Fibroblast of skin of abdomen (primary cell): ENCODE measurements at places on chromosomes 5 and 9.

DNA sequence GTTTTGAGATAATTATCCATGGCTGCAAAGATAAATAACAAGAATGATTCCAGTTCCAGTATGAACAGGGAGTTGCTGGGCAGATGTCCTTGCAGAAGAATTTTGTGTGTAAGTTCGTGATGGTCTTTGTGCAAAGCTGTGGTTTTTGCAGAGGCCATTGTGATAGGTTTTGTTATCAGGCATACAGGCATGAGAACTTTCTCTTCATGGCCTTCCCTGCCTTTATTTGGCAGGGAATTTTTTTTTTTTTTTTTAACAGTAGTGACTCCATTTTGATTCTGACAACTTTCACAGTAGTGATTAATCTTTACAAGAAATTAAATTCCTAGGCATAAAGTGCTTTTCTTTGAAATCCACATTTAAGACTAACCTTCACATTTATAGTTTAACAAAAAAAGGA, 1999.5 kb upstream of the CDH6 start:
- DNase-seq: no peak

- DNase-seq: peak; percentile 79
These were observed 7.5 kb downstream of the N4BP3 start for GRCh38 chr5:178120607-178121357.

DNA sequence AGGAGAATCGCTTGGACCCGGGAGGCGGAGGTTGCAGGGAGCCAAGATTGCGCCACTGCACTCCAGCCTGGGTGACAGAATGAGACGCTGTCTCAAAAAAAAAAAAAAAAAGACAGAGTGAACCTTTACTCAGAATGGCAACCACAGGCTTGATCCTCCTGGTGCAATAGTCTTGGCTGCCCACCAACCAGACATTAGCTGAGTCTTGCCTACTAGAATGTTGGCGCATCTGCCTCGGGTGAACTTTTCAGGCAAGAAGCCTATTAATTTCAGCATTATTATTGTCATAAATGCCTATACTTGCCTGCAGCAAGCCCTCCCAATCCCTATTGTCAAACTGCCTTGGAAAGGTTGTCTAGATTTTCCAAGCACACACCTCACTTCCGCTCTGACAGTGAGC, 4.2 kb downstream of the SERINC5 start:
- no peak for DNase-seq

DNA sequence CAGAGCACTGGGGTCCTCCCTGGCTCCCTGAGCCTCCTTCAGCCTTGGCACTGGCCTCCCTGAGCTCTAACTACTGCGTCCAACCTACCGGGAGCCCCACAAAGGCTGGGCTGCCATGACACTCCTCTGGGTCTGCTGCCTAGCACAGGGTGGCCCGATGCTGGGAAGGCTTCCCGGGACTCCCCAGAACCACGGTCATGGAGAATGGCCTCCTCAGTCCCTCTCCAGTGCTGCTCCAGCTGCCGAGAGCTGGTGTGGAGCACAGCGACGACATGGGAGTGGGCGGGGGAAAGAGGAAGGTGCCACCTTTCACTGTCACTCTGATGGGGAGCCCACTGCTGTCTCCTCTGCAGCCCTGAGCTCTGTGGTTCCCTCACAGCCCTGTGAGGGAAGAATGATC, 61.5 kb upstream of the RNF130 start:
- DNase-seq: no peak

- peak; percentile 76 for DNase-seq
These were observed 59.3 kb downstream of the SLC22A5 start for GRCh38 chr5:132428484-132429462.

DNA sequence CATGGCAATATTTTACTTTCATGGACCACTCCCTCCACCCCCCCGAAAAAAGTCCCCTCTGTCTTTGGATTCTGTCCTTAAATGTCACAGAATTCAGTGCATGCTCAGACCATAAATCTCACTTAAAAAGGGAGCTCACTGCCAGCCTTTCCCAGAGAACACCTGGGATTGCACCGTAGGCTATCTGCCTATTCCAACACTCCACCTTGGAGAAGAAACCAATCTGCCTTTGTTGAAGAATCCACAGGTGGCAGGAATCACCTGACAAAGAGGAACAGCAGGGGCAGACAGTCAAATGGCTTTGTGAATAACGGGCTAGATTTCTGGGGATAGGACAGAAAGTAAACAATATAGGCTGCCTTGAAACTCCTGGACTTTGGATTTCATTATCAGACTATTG, 306.7 kb upstream of the BRINP1 start:
- DNase-seq: no peak

DNA sequence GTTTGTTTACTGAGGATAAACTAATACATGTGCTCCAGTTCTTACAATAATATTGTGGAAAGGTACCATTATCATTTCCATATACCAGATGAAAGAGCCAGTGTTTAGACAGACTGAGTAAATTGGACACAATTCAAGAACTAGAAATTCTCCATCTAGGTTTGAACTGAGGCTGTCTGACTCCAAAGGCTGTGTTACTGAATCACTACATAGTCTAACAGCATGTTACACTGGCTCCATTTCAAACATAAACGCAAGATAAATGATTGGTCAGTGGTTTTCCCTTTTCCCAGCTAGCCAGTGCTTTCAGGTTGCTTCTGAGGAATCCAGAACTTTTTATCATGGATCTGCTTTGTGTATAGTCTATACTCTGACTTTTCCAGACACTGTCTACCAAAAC, 8.1 kb downstream of the SPDL1 start:
- peak; percentile 53 for DNase-seq

GRCh38 chr9:19976226-19976625, 187.4 kb upstream of the SLC24A2 start:
- no peak for DNase-seq

- DNase-seq: no peak
These were observed 140.6 kb upstream of the ZNF366 start for GRCh38 chr5:72647806-72648205.

- peak; percentile 85 for DNase-seq
These were observed 38.0 kb upstream of the OSMR start for GRCh38 chr5:38807570-38808483.

DNA sequence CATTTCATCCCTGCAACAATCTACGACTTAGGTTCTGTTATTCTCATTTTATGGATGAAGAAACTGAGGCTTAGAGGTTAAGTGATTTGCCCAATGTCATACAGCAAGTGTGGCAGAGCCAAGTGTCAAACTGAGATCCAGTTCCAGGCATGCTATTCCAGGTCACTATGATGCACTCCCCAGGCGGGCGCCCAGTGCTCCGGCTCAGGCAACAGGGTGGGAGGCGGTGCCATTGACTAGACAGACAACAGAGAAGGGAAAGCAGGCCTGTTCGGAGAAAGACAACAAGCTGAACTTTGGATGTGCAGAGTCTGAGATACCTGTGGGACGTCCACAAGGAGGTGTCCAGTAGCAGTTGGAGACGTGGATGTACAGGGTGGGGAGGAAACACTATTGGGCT, 10.8 kb upstream of the DDX41 start:
- no peak for DNase-seq

GRCh38 chr5:2627867-2628266, 123.6 kb downstream of the IRX2 start:
- no peak for DNase-seq

DNA sequence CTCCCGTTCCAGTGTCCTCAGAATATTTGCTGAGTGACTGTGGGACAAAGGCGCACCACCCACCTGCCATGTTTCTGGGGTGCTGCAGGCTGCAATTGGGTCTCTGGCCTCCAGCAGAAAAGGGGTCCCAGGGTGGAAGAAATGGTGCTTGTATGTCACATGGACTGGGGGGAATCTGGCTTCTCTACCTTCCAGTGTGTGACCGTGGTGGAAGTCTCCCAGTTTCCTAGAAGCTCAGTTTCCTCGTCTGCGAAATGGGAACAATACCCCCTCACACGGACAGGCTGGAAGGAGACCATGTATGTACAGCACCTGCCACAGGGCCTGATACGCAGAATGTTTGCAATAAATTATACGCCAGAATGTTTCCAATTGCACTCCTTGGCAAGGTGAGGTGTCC, 23.8 kb downstream of the CPLX2 start:
- DNase-seq: no peak

DNA sequence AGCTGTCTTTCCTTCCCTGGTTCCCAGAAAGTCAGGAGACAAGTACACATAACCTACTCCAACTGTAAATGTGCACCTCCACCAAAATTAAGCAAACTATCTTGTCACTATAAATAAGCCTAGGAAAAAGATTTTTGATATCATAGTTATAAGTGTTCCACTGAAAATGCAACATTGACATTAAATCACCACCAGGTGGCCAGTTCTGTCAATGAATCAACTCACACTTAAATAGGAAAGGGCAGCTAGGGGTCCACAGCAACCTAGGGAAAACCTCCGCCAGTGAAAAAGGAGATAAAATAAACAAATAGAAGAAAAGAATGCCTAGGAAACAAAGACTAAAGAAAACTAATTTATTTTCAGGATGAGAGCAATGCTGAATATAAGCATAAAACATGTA, 243.0 kb upstream of the PTPRD start:
- DNase-seq: peak; percentile 18

GRCh38 chr5:4065472-4066320, 470.1 kb downstream of the IRX1 start:
- DNase-seq: no peak

DNA sequence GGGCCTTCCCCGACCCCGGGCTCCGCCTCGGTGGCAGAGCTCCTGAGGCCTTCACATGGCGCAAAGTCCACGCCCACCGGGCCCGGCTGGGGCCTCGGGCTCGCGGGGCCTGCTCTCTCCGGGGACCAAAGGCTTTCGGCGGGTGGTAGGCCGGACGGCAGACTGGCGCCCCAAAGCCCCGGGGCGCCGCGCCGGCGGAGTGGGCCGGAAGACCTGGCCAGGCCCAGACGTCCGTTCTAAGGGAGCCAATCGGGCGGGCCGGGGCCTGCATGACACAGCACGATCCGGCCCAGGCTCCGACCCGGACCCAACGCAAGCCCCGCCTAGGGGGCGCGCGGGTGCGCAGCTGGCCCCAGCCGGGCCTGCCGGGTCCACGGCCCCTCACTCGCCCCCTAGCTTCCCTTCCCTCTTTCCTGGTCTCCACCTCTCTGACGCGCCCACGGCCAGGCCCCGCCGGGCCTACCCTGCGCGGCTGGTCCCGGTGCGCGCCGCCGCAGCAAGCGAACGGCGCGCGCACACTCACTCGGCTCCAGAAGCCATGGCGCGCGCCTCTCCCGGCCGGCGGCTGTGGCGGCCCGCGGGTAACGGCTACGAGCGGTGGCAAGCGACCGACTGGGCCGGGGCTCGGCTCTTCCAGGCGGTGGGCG, 488 bp downstream of the VCP start:
- peak; percentile 81 for DNase-seq

GRCh38 chr5:84474126-84474525, 89.4 kb upstream of the EDIL3 start:
- no peak for DNase-seq

- DNase-seq: no peak
These were observed 119.3 kb downstream of the CHSY3 start for GRCh38 chr5:130023604-130024003.

- no peak for DNase-seq
These were observed 51.7 kb downstream of the MED27 start for GRCh38 chr9:132027752-132028663.

DNA sequence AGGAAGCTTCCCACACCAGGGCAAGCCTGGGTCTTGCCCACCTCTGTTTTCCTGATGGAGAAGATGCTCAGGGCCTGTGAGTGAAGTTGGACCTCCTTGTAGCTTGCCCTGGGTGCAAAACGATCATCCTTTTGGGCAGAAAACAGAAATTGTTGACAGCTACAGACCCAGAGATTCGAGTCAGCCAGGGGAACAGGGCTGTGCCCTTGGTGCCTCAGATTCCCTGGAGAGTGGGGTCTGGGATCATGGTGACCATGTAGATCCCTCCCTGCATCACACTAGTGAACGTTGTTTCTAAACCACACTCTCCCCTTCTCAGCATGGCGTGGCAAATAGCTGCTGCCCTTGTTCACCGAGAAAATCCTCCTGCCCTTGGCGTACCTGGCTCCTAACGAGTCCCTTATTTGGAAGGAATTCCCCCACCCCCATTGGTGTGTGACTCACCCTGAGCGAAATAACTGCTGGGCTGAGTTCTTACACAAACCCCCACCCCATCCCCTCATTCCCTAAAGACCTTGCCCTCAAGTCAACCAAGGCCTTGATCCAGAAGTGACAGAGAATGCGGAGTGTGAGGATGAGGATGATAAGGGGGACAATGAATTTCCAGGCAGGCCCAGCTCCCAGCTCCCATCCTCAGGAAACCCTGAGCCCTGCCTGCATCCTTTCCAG, 1.1 kb upstream of the DCANP1 start:
- DNase-seq: no peak

DNA sequence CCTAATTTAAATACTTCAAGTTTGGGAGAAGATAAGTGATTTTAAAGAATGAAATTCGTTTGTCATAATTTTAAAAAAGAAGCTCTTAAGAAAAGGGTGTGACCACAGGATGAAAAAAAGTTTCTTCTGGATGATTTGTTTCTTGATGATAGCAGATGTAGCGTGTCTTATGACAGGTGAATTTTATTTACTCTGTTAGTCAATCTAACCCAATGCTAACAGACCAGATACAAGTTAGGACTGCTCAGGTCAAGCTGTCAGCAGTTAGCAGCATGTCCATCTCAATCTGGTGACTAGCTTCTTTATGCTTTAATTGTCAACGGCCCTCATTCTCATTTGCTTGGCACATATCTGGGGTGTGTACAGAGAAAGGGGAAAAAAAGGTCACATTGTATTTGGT, 456.0 kb downstream of the BNC2 start:
- no peak for DNase-seq

- DNase-seq: no peak
These were observed 31.4 kb upstream of the TMOD1 start for GRCh38 chr9:97470076-97470475.

DNA sequence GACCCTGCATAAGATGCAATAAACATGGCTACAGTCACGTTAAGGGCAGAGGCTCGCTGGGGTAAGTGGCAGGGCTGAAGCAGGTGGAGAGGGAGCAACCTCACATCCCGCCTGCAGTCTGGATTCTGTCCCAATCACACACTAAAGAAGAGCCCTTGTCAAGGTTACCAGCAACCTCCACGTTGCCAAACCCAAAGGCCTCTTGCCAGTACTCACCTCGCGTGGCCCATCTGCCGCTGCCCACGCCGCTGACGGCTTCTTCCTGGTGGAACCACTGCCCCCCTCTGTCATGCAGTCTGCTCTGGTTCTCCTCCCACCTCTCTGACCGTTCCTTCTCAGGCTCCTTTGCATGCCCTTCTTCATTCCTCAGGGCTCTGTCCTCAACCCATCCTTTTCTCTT, 8.8 kb downstream of the AQP7 start:
- no peak for DNase-seq

GRCh38 chr9:136848393-136849037, 694 bp upstream of the PHPT1 start:
- DNase-seq: no peak
